ENCODE measurements at places on chromosomes 6 and 20.

DNA sequence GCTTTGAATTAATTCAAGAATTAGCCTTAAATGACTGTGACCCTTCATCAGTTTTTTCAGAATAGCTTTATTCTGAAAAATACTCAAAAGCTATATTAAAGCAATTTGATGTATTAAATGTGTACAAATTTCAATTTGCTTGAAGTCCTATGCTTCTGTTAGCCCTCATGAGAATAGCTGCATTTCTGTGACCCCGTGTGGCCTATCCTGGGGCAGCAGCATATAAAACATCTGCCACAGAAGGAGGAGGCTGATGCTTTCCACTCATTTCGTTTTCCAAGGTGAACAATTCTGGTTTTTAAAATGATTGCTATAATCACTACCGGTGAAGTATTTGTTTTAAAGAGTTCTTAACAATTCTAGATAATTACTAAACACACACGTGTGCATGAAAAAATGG is 360.3 kb downstream of the BTBD9 start:
- no peak for DNase-seq

GRCh38 chr20:24097506-24098245 is 109.1 kb upstream of the GGTLC1 start:
- no peak for DNase-seq

GRCh38 chr6:147538821-147539220 is 30.3 kb downstream of the SAMD5 start:
- no peak for DNase-seq

DNA sequence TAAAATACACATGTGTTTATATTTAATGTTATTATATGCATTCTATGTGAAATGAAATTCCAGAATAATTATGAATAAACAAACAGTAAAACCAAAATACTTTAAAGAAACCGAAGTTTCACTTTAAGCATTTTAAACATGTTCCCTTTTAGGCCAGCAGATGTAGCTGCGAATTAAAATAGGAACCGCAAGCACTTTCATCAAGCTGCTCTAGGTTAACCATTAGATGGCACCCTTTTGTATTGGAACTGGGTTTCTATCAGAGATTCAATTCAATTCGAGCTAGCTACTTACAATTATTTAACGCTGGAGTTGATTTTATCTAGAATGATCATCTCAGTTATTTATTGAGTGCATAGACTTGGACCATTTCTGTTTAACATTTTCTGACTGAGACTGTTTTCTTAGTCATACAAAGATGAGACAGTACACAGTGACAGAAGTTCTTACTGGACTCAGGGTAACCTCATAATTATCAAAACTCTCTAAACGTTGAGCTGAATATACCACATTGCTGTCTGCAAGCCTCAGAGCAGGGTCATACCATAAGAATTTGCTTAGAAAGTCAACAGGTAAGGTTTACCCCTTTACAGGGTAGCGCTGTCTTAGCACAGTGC is 8.5 kb downstream of the TMEM242 start:
- DNase-seq, result no peak

GRCh38 chr6:130367767-130368166 is 1.9 kb downstream of the TMEM200A start:
- DNase-seq, result no peak

DNA sequence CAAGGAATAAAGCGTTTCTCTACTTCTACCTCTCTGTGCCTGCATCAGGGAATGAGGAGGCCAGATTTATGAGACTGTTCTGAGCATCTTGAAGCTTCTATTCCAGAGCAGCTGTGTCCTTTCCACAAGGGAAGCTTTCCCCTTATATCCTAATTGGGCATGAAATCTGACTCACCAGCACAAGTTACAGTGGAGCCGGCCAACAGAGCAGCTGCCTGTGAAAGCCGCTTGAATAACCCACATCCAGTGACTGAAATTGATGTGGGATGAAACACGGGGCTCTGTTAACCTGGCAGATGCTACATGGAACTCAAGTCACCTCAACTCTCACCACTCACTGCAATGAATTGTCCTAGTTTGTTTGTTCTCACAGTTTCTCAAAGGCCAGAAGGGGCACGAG is 400.3 kb downstream of the TFAP2A start:
- no peak for DNase-seq

GRCh38 chr6:79031821-79032590 is 46.0 kb downstream of the PHIP start:
- DNase-seq, result no peak

- DNase-seq, result no peak
Observed at GRCh38 chr6:31920811-31921210, 6.7 kb upstream of the C2 start.

DNA sequence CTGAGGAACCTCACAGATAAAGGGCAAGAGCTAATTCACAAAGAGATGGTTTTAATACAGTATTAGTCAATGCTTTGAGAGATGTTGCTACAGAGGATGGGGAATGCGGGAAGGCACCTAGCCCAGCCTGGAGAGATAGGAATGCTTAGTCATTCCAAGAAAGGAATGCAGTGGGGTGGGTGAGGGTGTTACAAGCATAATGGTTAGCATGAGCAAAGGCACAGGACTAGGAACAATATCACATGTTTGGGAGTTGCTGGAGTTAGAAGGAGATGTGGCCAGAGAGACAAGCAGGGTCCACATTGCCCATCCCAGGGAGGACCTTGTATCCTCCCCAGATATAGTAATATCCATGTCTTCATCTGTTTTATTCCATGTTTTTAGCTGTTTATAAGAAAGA is 107.0 kb upstream of the OGFRL1 start:
- no peak for DNase-seq

DNA sequence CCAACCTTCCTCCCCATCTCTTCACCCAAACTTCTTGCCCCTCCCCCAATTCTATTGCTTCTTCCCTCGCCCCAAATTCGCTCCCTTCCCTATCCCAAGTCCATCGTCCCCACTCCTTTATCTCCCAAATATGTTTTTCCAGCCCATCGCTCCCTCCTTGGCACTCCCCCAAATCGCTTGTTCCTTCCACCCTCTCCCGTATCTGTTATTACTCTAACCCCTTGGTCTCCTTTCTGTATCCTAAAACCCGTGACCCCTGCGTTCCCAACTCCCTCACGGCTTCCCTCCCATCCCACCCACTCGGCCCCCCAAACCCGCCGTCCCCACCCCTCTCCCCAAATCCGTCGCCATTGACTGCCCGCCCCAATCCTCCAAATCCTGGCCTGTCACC is 584 bp downstream of the MTCH1 start:
- DNase-seq, result no peak

GRCh38 chr20:48599748-48600469 is 227.9 kb downstream of the PREX1 start:
- DNase-seq, result no peak

DNA sequence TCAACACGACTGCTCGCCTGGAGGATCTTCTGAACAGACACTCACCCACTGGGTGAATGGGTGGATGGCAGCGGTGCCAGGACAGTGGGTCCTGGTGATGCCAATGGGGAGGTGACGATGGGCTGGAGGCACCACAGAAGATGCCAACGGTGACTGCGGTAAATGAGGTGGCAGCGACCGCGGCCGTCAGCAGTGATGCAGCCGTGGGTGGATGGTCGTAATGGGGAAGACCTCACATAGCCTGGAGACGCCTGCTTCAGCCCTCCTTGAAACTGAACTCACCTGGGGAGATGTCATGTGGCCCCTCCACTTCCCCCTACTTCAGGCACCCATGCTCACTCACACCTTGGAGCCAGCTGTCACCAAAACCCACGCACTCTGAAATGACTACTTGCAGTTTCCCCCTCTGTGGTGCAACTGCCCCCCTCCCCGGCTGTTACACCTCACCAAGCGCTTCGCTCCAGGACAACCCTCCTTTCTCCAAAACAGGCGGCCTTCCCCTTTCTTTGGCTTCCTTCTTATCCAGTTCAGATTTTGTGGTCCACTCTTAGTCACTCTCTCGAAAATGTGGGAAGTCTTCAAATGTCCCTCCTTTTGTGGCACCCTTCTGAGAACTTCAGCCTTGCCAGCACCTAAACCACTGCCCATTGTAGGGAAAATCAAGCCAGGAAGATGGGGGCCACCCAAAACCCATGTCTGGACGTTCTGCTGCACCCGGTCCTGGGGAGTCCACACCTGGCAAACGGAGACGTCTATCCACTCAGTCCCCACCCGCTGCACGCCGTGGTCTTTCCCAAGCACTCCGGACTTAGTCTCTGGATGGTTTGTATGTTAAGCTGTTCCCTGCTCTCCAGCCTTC is 10.4 kb upstream of the ABHD16B start:
- DNase-seq, result no peak

- DNase-seq, result no peak
Observed at GRCh38 chr6:168726312-168726856, 285.4 kb downstream of the SMOC2 start.

- DNase-seq, result no peak
Observed at GRCh38 chr20:53510262-53510661, 83.4 kb downstream of the ZNF217 start.

DNA sequence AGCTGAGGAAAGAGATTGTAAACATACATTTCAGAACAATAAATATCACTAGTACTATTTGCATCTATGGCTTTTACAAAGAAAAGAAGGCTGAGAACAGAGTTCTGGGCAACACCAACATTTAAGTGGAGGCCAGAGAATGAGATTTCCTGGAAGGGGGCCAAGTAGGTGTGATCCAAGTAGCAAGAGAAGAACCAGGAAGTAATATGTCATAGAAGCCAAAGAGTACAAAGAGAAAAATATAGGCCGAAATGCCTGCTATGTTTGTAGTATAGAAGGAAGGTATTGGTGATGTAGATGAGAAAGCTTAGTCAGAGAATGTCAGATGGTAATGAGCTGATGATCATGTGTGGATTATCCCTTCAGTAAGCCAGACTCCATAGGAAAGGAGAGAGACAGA is 94.5 kb downstream of the PERP start:
- DNase-seq, result no peak
